ENCODE measurements at places on chromosomes 4 and X.

DNA sequence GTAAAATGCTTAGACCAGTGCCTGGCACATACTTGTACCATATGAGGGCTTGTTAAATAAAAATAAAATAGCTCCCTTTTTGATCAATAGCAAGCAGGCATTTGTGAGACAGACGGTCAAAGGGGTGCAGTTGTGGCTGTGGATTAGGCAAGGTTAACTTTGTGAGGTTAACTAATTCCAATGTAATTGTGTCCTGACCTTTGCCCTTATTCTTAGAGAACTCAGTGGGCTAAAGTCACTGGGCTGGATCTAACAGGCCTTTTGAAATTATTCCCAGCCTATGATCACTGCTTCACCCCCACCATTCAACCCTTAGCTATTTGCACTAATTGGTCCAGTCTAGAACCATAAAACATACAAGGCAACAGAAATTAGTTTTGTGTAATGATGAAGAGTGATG lies 166.4 kb downstream of the MID1 start:
- DNase-seq: no peak

DNA sequence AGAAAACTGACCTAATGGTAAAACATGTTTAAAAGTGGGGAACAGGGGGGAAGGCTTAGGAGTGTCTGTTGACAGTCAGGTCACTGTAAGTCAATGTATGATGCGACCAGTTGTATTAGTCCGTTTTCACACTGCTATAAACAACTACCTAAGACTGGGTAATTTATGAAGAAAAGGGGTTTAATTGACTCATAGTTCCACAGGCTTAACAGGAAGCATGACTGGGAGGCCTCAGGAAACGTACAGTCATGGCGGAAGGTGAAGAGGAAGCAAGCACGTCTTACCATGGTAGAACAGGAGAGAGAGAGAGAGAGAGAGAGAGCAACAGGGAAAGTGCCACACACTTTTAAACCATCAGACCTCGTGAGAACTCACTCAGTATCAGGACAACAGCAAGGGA lies 13.0 kb upstream of the PLAC1 start:
- DNase-seq: peak; percentile 44

DNA sequence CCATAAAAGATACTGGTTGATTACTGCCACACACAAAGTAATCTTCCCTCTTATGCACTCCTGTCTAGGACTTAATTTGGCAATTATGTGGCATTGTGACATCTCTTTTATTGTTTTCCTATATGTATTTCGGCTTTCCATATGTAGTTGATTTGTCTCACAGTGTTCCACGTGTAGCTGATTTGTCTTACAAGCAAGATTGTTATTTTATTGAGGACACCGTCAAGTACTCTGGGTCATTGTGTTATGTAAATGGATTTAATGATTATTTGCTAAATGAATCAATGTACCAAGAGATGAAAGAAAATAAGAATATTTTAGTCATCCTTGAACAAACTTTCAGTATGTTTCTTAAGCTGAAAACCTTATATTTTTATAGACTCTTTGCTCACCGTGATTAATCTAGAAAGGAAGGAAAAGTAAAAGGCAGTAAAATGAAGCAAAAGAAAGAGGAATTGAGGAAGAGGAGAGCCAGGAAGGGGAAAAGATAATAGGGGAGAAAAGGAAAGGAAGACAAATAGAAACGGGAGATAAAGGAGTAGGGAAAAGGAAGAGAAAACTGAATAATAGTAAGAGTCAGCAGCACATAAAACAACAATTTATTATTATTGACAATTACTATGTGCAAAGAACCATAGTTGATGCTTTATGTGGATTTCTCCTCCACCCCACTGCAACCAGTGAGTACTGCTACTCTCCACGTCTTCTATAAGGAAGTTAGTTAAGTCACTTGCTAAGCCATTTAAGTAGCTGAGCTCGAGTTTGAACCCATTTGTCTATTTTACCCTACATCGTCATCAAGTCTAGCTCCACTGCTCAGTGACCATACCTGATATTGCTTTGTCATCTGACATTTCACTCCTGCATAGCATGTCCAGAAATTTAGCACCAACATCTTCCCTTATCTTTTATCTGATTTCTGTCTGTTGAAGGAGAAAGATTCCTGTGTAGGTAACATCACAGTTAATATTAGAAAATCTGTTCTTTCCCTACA lies 336.5 kb downstream of the BMPR1B start:
- no peak for DNase-seq

- peak; percentile 22 for DNase-seq
These were observed 6.3 kb downstream of the EXOC1 start for GRCh38 chr4:55859711-55860110.

DNA sequence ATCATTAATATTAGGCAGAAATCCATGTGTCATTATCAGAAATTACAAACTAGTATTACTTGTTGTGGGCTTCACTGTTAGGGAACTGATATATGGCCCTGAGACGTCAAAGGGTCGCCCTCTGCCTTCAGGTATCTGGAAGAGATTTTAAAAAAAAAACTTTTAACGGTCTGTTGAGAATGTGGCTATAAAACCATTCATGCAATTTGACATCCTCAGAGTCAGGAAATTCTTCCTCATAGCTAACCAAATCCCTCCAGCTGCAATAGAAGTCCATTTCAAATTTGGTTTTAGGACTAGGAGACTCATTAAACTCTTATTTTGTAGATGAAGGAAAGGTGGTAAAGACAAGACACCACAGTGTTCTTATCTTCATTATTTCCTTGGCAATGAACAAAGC lies 194.2 kb upstream of the NOCT start:
- DNase-seq: no peak

DNA sequence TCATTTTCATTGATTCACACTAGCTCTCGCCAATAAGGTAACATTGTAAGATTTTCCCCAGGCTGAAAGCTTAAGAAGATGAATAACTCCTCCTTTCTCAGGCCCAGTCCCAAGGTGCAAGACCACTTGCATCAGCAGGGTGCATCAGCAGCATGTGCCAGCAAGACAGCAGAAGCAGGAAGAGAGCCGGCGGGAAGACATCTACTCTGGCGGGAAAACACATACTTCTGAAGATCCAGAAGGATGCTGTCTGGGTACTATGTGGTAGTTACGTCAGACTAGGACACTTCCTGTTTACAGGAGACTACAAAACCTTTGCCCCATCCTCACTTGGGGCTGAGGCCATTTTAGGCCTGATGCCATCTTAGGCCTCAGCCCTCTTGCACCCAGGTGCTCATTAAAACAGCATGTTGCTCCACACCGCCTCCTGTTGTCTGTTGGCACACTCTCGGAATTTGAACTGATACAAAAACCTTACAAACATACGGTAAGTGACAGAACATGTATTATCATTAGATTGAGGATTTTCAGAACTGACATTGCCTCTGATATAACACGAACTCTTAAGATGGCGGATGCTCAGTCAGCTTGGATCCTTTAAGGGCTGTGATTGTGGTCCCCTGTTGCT lies 886.5 kb upstream of the EPHA5 start:
- DNase-seq: no peak

DNA sequence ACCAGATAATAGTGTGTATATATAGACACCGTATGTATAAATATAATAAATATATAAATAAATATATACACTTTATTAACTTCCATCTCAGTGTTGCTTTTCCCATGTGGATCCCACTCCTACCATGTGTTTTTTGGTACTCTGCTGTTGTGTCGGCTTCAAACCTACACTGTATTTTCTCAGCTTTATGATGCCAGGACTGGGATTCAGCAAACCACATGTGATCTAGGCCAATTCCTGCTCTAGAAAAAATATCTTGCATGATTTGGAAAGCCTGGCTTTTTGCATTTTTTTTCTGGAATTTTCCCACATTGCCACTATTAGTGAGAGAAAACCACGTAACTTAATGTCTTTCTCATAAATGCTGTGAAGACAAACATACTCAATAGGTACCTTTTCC lies 55.8 kb downstream of the POLR2B start:
- DNase-seq: no peak

GRCh38 chr4:164802301-164802901 lies 48.5 kb downstream of the SMIM31 start:
- no peak for DNase-seq

DNA sequence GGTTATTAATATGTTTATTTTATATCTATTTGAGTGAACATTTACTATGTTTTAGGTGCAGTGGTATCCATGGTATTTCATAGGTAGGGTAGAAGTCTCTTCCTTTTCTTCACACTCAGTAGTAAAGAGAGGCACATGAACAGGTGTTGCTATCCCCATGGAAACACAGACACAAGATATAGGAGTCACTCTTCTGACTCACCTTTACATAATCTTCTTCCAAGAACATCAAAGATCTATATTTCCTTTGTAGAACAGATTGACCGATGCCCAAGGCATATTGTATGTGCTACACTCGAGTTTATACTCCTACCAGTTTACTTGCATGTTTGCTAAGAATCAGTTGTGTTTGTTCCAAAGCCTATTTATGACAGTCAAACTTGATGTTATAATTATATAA lies 1997.4 kb downstream of the C4orf33 start:
- DNase-seq: no peak

GRCh38 chr4:89661173-89661899 lies 175.6 kb downstream of the SNCA start:
- DNase-seq: peak; percentile 80

- no peak for DNase-seq
These were observed 42.5 kb downstream of the RTL9 start for GRCh38 chrX:110401135-110401534.

GRCh38 chrX:52015794-52016193 lies 53.2 kb downstream of the MAGED4B start:
- no peak for DNase-seq

DNA sequence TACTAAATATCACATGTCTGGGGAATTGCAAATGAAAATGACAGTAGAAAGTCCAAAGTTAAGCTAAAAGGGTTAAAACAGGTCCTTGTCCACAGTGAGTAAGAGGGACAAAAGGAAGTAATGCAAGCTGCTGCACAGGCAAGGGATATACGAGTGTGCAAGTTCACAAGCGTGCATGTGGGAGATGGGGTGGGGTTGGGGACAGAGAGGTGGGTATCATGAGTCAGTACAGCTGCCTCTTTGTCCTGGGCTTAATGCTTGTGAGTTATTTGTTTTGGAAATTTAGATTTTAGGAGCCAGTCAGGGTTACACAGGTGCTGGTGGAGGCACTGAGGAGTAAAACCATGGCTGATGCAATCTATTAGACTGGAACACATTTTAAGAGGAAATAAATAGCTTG lies 3.3 kb upstream of the GPRASP2 start:
- DNase-seq: no peak

DNA sequence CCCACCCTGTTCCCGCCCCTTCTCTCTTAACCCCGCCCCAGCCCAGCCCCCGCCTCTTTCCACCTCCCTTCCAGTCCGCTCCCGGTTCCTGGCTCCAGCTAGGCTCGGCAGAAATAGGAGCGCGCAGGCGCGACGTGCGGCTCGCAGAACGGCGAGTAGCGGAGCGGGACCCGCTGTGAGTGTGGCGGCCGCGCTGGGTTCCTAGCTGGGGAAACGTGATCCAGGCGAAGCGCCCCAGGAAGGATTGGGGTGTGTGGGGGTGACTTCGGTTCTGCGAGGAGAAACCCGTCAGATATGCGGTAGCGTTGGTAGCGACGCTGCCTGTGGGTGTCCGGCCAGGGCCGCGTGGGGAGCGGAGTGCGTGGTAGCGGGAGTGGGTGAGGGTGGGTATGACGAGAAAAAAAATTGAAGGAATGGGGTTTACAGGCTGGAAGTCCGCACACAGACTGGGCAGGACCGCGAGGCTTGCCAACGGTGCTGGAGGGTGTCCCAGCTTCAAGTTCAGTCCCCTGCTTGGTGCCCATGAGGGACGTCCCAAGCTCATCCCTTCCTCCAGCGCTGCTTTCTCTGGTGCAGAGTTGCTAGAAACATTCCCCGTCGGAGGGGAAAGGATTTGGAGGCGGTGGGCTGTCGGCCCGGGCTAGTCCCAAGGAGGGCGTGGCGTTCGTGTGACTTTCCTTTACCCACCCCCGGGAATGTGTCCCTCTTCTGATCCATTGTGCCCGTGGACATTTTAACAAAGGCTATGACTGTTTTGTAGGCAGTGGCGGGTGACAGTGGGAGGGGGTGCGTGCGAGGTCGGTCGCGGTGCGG lies at the start of gene PRRG1:
Gene PRRG1, plus strand, starts transcription at position 144 of the 813 bp plus-strand sequence. CDS start 56,886 bp downstream, outside the sequence.
- peak; percentile 86 for DNase-seq

GRCh38 chr4:124934916-124935315 lies 222.4 kb upstream of the ANKRD50 start:
- no peak for DNase-seq

GRCh38 chrX:20711366-20711765 lies 444.7 kb upstream of the RPS6KA3 start:
- DNase-seq: no peak

GRCh38 chrX:39755143-39756032 lies 342.4 kb downstream of the BCOR start:
- peak; percentile 94 for DNase-seq

DNA sequence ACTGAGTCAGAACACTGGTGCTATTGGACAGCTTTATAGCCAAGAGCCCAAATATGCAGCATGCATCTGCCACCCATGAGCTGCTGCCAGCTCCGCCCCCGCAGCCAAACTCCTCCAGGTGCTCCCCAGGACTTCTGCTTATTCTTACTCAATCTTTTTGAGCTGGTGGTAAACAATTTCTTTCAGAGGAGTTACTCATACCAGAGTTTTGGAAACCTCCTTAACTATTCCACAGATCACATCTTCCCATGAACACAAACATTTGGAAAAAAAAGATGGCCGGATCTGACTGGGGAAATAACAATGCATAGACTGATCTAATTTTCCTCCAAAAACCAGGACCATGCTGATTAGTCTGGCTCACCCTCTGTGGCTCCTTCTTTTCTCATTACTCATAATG lies 399.9 kb downstream of the GPM6A start:
- peak; percentile 44 for DNase-seq

GRCh38 chrX:10576777-10577447 lies 43.5 kb downstream of the MID1 start:
- DNase-seq: no peak

- DNase-seq: no peak
These were observed 78.3 kb upstream of the UNC5C start for GRCh38 chr4:95627024-95627605.

GRCh38 chr4:181820553-181820952 lies 422.6 kb upstream of the TENM3 start:
- DNase-seq: no peak

- peak; percentile 3 for DNase-seq
These were observed 1608.7 kb downstream of the STIM2 start for GRCh38 chr4:28469387-28469786.

- DNase-seq: no peak
These were observed 100.0 kb downstream of the SYNPO2 start for GRCh38 chr4:118988635-118988972.

- DNase-seq: no peak
These were observed 256.0 kb downstream of the DHX15 start for GRCh38 chr4:24328310-24328709.

GRCh38 chr4:85039526-85039925 lies 73.0 kb upstream of the WDFY3 start:
- peak; percentile 76 for DNase-seq

- DNase-seq: no peak
These were observed 565.0 kb downstream of the BCOR start for GRCh38 chrX:39532761-39533160.

- DNase-seq: no peak
These were observed 24.4 kb downstream of the PRDM5 start for GRCh38 chr4:120897981-120898719.

DNA sequence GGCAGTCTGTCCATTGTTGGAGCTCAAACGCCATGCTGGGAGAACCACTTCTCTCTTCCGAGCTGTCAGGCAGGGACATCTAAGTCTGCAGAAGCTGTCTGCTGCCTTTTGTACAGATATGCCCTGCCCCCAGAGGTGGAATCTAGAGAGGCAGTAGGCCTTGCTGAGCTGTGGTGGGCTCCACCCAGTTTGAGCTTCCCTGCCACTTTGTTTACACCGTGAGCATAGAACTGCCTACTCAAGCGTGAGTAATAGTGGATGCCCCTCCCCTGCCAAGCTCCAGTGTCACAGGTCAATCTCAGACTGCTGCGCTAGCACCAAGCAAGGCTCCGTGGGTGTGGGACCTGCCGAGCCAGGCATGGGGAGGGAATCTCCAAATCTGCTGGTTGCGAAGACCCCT lies 145.7 kb downstream of the VSIG4 start:
- no peak for DNase-seq

Data from iris pigment epithelial cell (primary cell).